Left lobe of liver (tissue), 2 donors: ENCODE measurements at places on chromosomes 2 and 18. TPM values are rescaled to one million over a fixed set of nuclear protein-coding genes. Genes with fewer than 3 reads are reported as not detected.

The TRIM54 gene
- not detected for total RNA-seq

The C2orf66 gene
- total RNA-seq: not detected

The CNDP1 gene
- 66.3 TPM for total RNA-seq

The CRYGC gene
- total RNA-seq: not detected

DNA sequence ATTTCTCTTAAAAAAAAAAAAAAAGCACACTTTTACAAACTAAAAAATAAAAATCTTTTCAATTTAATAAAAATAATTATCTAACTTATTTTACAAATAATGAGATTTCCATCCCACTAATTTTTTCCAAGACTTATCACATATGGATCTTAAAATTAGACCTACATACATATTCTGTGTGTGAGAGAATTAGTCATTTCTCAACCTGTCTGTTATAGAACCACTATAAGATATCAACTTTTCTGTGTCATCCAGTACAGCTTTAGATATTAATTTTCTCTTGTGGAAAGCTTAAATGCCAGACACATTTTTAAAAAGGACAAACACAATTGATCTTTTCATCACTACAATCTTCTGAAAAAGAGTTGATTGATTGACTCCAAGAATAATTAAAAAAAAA, 38.1 kb downstream of the FANCL start:
- DNase-seq: no peak

DNA sequence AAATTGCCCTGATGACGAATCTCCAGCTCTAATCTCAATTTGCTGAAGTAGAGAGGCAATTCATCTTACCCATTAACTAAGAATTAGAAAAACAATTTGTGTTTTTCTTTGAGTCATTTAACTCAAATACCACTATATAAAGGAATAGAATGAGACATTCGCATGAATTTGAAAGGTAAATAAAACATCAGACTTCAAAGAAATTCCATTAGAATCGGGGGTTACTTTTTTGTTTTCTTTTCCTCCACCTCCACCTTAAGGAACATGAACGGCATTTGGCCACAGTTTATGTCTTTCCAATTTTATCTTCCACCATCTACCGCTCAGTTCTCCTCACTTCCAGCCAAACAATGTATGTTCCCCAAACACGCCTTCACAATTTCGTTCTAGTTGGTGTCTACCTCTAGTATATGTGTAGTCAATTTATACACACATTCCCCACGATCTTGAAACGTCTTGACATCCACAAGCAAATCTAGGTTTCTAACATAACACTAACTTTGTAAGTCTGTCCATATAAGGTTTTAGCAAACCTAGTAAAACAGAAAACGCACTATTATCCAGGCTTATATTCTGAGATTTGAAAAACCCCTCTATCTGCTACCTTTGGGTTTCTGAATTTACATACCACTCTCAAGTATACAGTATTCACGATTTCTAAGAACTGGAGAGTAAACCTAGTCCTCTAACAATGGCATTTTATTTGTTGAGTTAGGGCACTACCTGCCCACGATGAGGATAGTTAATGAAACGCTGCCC, 1.2 kb upstream of the SMCHD1 start:
- no peak for DNase-seq

GRCh38 chr2:133927894-133928293, 326.0 kb upstream of the MGAT5 start:
- DNase-seq: no peak

DNA sequence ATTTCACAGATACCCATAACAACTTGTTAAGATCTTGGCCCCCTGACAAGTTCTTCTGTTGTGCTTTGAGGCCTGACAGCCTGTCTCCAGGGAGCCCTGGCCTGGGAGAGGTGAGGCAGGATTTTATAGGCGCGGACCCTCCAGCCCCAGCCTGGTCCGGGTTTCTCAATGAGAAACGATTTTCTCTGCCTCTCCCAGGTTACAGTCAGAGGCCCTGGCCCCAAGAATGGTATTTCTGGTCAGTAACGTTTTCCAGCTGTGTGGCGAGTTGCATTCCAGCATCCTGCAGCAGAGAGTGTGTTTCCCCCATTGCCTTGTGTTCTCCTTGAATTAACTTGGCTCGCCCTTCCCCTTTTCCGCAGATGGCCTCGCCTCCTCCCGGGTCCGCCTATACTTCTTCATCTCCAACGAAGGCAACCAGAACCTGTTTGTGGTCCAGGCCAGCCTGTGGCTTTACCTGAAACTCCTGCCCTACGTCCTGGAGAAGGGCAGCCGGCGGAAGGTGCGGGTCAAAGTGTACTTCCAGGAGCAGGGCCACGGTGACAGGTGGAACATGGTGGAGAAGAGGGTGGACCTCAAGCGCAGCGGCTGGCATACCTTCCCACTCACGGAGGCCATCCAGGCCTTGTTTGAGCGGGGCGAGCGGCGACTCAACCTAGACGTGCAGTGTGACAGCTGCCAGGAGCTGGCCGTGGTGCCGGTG, 3.0 kb downstream of the INHBB start:
- DNase-seq: no peak

GRCh38 chr2:58698620-58699019, 457.5 kb upstream of the FANCL start:
- DNase-seq: no peak

- no peak for DNase-seq
Observed at GRCh38 chr2:160401895-160402294, 91.7 kb downstream of the RBMS1 start.

DNA sequence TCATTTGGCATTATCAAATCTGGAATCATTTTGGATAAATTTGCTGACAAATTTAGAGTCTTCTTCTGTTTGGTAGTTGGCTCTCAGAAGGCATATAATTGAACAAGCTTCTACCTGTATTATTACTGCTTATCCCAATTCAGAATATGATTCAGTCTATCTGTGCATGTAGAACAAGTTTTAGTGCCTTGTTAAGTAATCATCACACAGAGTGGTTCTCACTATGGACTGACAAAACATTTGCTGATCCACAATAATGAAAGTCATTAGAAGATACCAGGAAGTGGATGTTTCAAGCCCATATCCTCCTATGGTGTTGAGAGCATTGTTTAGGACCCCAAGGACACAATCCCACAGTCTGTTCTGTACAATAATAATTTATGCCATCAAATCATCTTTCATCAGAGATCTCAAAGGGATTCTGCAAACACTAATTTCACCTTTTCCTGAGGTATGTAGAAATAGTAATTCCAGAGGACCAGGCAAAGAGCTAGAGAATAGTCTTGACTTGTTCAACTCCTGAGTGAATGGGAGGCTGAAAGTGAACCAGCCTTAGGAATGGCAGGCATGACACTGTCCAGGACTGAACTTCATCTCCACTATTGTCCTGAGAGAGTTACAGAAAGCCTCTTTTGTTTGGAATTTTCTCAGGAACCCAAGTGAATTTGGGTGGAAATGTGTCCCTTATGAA, 29.6 kb upstream of the DSC1 start:
- DNase-seq: no peak

- no peak for DNase-seq
Observed at GRCh38 chr2:152347076-152347475, 12.1 kb downstream of the FMNL2 start.
